NB4 (cell line): ENCODE measurements at places on chromosomes 1 and 21.

- DNase-seq: no peak
Measured at GRCh38 chr1:209485167-209485566, 98.3 kb upstream of the CAMK1G start.

- peak; percentile 9 for DNase-seq
Measured at GRCh38 chr1:198167436-198167934, 10.7 kb downstream of the NEK7 start.

DNA sequence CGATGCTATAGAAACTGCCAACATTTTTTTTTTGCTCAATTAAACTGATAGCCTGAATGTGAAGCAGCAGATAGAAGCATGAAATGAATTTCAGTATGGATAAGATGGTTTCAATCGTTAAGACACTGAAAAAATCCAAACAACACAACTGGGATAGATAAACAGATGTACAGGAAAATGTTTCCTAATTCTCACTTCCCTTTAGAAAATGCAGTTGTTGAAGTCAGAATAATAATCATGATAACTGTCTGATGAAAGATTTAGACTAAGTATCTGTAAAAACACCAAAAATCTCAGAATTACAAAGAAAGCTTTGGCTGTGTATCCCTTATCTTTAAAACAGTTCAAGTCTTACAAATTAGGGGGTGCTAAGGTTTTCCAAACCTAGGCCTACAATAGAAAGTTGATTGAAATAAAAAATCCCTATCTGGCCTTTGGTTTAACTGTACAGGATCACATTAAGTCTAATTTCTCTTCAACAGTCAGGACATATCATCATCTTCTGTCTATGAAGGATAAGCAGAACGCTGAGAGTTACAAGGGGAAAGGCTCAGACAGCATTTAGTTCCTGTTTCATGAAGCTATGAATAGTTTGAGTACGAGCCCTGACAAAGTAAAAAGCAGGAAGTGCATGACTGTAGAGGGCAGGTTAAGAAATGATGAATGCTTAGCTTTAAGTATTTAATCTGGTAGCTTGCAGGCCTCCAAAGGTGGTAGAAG is 203.2 kb downstream of the APP start:
- peak; percentile 47 for DNase-seq

- DNase-seq: no peak
Measured at GRCh38 chr1:201448990-201449389, 20.0 kb downstream of the PHLDA3 start.

GRCh38 chr1:31795801-31796621 is 19.8 kb downstream of the SPOCD1 start:
- no peak for DNase-seq

DNA sequence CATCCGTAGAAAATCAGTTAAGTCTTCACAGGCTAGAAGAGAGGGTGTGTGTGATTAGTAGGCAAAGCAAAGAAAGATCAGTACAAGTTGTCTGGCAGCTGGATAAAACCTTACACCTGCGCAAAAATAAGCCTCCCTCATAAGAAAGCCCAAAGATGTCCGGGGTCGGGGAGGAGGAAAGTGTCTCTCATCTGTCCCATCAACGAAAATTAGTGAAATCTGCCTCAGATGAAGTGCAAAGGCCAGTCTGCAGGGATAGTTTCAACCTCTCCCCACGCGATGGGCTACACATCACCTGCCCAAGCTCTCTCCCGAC is 333.9 kb downstream of the SRGAP2C start:
- no peak for DNase-seq

DNA sequence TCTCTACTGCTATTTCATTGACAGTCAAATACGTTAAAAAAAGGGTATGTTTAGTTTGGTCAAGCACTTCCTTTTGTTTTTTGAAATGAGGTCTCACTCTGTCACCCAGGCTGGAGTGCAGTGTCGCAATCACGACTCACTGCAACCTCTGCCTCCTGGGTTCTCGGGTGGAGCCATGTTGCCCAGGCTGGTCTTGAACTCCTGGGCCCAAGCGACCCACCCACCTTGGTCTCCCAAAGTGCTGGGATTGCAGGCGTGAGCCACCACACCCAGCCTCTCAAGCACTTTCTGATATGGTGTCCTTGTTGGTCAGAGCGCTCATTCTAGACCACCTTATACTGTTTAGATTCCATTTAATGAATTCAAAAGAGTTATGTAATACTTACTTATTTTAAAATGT is 20.9 kb upstream of the RHBDL2 start:
- DNase-seq: peak; percentile 76

GRCh38 chr1:86441581-86441980 is 17.6 kb downstream of the CLCA2 start:
- DNase-seq: peak; percentile 6

GRCh38 chr1:160675641-160676410 is 29.0 kb upstream of the SLAMF1 start:
- peak; percentile 77 for DNase-seq

GRCh38 chr1:41380979-41381691 is 19.9 kb downstream of the FOXO6 start:
- peak; percentile 66 for DNase-seq

DNA sequence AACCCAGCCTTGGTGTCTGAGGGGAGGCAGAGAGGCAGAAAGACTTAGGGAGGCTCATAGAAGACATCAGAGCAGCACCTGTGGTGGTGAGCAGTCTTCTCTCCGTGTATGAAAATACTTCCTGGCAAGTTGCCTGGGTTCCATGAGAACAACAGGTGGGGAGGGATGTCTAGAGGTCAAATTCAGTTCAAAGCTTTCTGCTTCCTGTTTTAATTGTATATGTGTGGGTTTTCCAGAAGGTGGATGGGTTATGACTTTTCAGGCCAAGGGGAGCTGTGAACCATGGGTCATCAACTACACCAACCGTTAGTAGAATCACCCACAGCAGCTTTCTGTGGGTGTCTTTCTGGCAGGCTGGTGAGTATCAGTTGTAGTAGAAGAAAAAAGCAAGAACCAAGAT is 4.1 kb upstream of the FCRL2 start:
- no peak for DNase-seq

- DNase-seq: no peak
Measured at GRCh38 chr1:22552021-22552420, 11.3 kb upstream of the EPHA8 start.

DNA sequence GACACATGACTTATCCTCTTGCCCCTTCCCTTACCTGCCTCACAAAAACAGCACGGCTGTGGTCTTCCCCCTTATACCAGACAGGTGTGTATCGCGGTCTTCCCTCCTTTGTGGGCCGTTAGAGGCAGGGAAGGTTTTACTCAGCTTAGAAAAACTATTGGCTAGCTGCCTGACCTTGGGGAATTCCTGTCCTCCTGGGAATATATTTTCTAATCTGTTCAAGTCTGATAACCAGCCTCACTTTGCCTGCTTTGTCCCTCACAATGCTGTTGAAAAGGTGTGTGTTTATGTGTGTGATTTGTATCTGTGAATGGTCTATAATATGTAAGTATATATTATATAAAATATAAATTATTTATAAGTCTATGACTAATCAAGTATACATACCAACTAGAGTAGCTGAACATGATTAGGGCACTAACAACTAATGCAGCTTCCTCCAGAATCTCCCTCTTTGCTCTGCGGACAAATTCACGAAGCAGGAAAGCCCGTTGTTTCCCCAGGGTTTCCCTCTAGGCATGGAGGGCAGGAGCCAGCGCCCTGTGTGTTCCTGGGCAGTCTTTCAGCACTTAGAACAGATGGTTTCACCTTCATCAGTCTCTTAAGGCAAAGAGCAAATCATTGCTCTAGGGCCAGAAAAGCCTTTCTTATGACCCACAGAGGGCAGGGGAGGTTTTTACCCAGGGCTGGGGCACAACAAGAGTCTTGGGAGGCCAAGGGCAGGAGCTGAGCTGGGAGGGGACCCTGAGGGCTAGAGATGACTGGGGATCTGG is 25.6 kb downstream of the SLC26A9 start:
- DNase-seq: no peak

- no peak for DNase-seq
Measured at GRCh38 chr1:28421744-28422143, 52.2 kb downstream of the PHACTR4 start.

DNA sequence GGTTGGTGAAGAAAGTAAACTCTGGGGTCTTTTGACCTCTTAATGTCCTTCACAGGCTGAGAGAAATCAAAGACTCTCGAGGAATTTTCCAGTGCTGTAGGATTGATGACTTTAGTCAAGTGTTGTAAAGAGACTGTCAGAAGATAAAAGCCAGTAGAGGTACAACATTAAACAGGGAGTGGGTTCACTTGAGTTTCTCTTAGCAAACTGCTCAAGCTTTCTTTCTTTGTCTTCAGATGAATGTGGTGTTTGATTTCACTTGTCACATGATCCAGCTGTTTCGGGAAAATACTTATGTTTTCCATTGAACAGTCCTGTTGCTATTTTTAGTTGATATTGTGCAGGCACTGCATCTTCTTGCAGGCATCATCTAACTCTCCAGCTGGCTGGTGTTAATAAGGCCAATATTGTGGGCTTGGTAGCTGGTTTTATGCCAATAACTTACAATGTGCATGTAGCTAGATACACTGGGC is 45.6 kb downstream of the XCL2 start:
- DNase-seq: no peak

DNA sequence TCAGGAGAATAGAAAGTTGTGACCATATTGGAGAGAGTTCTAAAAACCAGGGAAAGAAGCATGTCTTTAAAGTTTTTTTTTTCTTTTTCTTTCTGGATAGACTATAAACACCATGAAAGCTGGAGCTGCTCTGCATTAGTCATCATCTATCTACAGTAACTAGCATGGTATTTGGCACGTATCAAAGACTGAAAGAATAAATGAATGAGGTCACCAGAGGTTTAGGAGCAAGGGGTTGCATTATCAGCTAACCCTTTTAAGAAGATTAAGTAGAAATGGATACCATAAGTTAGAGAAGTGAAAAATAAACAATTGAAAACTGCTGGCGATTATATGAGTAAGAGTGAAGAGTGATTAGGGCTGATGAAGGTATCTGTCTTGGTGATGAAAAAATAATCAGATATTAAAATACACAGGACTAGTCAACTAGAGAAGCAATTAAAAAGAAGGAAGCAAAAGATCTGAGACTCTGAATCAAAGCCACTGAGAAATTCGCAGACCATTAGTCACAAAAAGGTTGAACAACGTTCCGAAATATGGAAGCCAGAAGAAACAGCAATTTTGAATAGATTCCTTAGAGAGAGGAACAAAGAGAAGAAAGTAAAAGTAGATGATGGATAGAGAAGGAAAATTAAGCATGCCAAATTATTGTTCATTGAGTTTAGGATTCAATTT is 536.4 kb downstream of the DPYD start:
- DNase-seq: no peak

DNA sequence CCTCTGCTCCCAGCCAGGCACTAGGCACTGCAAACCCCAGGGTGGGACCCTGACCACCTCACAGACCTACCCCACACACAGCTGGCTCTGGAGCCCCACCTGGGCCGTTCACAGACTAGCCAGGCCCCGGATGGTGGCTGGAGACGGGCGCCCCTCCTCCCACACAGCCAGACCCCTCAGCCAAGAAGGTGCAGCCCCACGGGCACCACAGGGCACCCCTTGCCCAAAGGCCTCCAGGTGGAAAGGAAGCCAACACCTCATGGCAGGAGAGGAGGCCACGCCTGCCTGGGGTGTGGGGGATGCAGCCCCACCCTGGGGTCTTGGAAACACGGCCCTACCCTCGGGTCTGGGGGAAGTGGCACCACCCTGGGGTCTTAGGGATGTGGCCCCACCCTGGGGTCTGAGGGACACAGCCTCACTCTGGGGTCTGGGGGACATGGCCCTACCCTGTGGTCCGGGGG is 44.6 kb downstream of the WNT9A start:
- no peak for DNase-seq

DNA sequence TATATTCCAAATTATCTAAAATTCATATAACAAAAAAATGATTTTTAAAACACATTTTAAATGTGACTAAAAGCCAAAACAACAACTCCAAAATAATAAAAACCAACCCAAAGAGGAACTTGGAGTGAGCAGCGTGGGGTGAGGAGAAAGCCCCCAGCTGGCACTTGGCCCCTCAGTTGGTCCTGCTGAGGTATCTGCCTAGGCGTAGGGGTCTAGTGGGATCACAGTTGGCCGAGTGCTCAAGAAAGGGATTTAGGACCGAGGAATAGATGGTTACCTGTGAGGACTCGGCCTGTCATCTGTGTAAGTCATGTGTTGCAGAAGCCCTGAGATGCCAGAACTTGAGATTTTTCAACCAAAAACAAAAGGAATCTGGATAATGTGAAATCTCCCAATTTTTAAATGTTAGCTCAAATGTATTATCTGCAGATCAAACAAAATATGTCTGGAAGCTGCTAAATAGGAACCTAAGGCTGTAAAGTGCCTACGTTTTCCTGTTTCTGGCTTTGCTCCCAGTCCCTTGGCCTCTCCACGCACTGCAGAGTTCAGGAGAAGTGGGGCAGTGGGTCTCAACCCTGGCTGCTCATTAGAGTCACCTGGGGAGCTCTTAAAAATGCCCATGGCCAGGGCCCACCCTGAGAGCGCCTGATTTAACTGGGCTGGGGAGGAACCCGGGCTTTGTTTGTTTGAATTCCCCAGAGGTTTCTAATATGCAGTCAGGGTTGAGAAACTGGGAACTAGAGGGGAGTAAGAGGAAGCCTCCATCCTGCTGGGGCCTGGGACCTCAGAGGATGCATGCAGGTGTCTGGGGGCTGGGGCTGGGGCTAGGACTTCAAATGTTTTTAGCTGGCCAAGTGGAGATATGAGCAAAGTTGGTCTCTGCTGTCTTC is 38.5 kb upstream of the LDLRAP1 start:
- DNase-seq: peak; percentile 83

- DNase-seq: no peak
Measured at GRCh38 chr1:28830814-28831213, 18.8 kb downstream of the OPRD1 start.

GRCh38 chr1:238318294-238319110 is 427.8 kb upstream of the ZP4 start:
- no peak for DNase-seq

DNA sequence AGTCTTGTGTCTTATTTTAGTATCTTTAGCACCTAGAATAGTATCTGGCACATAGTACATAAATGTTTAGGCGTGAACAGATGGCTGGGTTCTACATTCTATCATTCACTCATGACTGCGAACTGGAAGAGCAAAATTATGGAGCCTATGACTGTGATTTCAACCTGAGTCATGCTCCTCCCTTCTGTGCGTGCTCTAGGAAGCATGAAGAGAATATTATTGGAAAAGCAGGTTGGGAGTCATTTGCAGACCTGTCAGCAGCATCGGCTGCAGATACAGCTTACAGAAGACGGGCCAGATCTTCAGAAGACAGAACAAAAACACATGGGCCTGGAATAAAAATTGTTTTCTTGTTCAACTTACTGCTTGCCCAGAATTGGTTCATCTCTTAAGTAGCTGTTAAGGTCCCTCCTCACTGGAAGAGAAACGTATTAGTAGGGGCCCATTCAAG is 344.0 kb upstream of the USP24 start:
- DNase-seq: no peak

DNA sequence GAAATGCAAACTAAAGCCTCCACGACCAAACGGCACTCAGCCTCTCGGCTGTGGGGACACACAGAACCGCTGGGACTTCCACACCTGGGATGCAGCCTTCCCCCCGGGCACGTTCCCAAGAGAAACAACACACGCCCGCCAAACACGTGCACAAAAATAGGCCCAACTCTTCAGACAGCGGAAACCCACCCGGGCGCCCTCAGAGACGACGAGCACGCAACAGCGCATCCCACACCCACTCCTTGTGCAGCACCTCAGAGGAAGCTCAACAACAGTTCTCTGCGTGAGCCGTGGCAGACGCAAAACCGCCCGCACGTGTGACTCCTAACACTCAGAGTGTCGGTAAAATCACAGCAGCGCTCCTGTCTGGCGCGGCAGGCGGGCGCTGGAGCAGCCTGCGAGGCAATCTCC is 5.3 kb downstream of the C1orf159 start:
- no peak for DNase-seq
